ENCODE measurements at places on chromosomes 6 and 20. TPM values are rescaled to one million over a fixed set of nuclear protein-coding genes. Genes with fewer than 3 reads are reported as not detected.

MOG gene
- polyA plus RNA-seq, result not detected

LPA gene
- 0.14 TPM for polyA plus RNA-seq

PSORS1C1 gene
- polyA plus RNA-seq, result 0.29 TPM

SIRPB1 gene
- 2.3 TPM for polyA plus RNA-seq

C6orf52 gene
- polyA plus RNA-seq, result 5.9 TPM

CCDC28A gene
- 30.9 TPM for polyA plus RNA-seq
